Stimulated activated CD8-positive, alpha-beta memory T cell treated with anti-CD3 and anti-CD28 coated beads, Interleukin-15, amount 100 ng/mL, for 48 hours (primary cell): ENCODE measurements at places on chromosomes 7 and 10.

- no peak for DNase-seq
Observed at GRCh38 chr7:39670052-39670451, 46.7 kb downstream of the RALA start.

GRCh38 chr7:143504215-143504936 is 26.7 kb downstream of the TAS2R41 start:
- DNase-seq: no peak

- DNase-seq: no peak
Observed at GRCh38 chr7:116859323-116859722, 3.1 kb upstream of the CAPZA2 start.

- no peak for DNase-seq
Observed at GRCh38 chr7:65971021-65971420, 11.0 kb downstream of the GUSB start.

DNA sequence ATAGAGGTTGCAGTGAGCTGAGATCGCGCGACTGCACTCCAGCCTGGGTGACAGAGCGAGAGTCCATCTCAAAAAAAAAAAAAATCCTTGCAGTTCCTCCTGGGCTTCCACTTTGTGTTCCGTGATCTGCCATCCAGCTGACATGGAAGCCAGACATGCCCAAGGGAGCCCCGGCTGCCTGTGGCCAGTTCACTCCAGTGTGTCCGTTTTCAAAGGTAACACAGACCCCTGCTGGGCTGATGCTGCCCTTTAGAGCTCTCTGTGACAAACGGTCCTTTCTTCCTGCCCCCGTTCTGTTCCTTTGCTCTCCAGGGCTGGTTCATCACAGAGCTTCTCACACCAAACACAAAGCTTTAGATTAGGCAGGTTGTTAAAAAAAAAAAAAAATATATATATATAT is 130.8 kb downstream of the CUL2 start:
- no peak for DNase-seq

- no peak for DNase-seq
Observed at GRCh38 chr7:51033727-51034520, 251.2 kb upstream of the GRB10 start.

DNA sequence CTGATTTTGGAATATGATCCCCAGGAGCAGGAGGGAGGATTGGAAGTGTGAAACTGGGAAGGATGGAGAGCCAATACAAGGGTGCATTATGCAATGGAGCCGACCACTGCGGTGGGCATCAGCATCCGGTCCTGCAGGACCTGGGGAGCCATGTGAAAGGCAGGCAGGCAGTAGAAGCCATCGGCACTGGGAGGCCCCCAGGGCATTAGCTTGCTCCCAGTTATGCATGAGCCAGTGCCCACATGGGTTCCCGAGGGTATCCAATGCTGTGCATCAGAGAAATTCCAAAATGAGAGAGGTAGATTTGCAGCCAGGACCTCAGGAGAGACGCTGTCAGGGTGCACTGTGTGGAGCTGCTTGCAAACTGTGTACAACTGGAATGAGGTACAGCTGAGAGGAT is 8.7 kb upstream of the KCP start:
- DNase-seq: no peak

GRCh38 chr7:135195968-135196629 is 15.2 kb downstream of the WDR91 start:
- no peak for DNase-seq

DNA sequence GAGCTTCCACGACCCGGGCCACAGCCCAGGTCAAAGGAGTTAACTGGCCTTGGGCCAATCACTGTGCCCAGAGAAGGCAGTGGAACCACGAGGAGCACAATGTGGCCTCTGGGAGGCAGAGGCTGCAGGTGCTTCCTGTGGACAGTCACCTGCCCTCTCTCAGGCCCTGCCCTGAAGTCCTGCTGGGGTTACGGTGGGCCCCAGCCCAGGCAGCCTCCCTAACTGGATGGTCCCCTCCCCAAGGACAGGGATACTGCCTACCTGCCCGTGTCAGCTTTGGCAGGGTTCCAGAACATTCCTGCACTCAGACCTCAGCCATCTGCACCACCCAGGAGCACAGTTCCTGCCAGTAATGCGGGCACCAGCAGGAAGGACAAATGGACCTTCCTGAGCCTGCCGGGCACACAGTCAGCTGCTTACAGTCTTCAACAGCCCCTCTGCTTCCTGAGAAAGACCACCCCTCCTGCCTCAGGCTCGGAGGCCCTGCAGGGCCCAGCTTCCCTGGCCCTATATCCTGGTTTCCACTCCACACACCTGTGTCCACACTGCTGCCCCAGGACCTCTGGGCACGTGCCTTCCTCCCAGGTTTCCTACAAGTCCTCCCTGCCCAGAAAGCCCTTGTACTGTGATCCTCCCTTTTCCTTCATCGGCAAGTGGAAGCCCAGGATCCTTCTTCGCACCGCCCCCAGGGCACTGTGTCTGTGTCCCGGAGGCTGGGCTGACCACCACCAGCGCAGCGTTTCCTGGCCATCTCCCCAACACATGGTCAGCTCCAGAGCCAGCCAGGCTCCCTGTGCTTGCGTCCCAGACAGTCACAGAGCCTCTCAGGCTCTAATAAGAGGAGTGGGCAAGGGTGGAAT is 23.3 kb downstream of the WDR86 start:
- no peak for DNase-seq

- DNase-seq: no peak
Observed at GRCh38 chr7:103803631-103804030, 185.8 kb downstream of the RELN start.

DNA sequence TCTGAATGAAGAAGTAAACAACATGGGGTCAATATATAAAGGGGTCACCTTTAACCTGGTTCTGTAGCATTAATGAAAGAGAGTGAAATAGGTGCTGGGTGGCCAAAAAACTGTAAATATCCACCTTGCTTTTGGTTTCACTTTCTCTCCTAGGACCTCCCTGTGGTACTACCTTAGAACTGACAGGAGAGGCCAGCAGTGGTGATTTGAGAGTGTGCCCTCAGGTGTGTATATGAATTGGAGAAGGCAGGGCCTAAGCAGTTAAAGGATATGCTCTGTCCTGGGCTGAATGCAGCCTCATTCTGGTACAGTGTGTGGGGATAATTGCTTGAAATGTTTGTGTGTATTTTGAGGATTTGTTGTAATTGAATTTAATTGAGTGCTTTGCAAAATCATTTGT is 62.0 kb downstream of the BBS9 start:
- no peak for DNase-seq

DNA sequence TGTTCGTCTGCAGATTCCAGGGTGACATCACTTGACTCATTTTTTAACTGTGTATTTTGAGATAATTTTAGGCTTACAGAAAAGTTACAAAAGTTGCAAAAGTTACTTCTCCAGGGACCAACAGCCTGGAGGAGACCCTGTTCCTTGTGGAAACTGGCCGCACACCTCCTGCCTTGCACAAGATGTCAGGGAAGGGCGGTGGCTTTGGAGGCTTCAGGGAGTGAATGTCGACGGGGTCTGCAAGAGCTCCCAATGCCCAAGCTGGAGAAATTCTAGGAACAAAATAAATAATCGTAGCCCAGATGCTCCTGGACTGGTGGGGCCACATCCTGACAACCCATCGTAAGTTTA is 62.2 kb upstream of the FAM20C start:
- DNase-seq: no peak

DNA sequence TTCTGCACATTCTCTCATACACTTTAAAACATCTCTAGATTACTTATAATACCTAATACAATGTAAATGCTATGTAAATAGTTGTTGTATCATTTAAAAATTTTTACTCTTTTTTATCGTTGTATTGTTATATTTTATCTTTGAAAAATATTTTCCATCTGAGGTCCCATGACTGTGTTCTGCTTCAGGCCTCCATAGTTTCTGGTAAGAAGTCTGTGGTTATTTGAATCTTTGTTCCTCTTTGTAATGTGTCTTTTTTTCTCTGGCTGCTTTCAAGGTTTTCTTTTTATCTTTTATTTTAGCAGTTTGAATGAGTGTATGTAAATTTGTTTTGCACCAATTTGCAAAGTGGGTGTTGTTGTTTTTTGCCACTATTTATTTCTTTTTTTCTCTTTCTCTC is 263.1 kb downstream of the RPS24 start:
- DNase-seq: no peak

DNA sequence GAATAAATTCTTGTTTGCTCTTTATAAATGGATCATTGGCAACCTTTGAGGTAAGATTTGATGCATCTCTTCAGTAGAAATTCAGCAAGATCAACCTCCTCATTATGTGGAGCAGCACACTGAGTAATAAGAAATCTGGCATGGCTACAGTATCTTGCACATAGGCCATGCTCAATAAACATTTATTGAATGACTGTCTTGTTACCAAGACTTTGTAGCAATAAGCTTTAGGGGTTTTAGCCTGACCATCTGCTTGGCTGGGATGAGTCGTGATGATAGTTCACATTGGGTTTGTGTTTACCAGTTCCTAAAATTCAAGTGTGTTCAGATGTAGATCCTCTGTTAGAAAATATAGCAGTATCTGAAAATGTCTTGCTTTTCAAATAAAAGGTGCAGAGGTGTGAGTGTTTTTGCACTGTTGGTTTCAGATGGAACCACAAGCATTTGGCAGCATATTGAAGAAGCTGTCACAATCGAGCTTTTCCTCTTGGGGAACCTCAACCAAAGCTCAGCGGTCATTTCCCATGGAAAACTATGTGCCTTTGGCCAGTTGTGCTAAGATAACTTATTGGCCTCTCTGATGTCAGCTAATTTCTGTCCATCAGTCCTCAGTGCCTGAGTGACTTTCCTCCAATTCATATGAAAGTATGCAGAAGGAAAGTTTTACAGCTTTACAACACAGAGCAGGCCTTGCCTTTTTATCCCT is 442.6 kb downstream of the GFRA1 start:
- DNase-seq: no peak

- no peak for DNase-seq
Observed at GRCh38 chr10:68362590-68362989, 29.9 kb upstream of the PBLD start.

- DNase-seq: no peak
Observed at GRCh38 chr10:53064614-53065013, 292.0 kb upstream of the MBL2 start.

GRCh38 chr7:146654048-146654447 is 537.4 kb downstream of the CNTNAP2 start:
- DNase-seq: no peak

GRCh38 chr10:48579251-48579960 is 25.5 kb downstream of the ARHGAP22 start:
- no peak for DNase-seq

- DNase-seq: no peak
Observed at GRCh38 chr7:143367972-143368371, 5.5 kb upstream of the FAM131B start.
